Ureter (tissue), 1 donor: ENCODE measurements at places on chromosomes 5 and 9. TPM values are rescaled to one million over a fixed set of nuclear protein-coding genes. Genes with fewer than 3 reads are reported as not detected.

CCDC171 gene
- 4.5 TPM for total RNA-seq

STC2 gene
- 8.8 TPM for total RNA-seq

UBTD2 gene
- total RNA-seq: 14.6 TPM

ORM2 gene
- not detected for total RNA-seq

NR5A1 gene
- not detected for total RNA-seq

YTHDC2 gene
- 42.8 TPM for total RNA-seq

ANKRD55 gene
- total RNA-seq: 0.34 TPM

SAP30L gene
- 34.6 TPM for total RNA-seq

GRCh38 chr5:180669661-180670060 lies 20.3 kb upstream of the FLT4 start:
- DNase-seq: peak; percentile 36

- DNase-seq: no peak
Observed at GRCh38 chr9:86965636-86966395, 18.5 kb upstream of the GAS1 start.

GRCh38 chr9:134560654-134561053 lies 80.9 kb upstream of the COL5A1 start:
- DNase-seq: peak; percentile 5

DNA sequence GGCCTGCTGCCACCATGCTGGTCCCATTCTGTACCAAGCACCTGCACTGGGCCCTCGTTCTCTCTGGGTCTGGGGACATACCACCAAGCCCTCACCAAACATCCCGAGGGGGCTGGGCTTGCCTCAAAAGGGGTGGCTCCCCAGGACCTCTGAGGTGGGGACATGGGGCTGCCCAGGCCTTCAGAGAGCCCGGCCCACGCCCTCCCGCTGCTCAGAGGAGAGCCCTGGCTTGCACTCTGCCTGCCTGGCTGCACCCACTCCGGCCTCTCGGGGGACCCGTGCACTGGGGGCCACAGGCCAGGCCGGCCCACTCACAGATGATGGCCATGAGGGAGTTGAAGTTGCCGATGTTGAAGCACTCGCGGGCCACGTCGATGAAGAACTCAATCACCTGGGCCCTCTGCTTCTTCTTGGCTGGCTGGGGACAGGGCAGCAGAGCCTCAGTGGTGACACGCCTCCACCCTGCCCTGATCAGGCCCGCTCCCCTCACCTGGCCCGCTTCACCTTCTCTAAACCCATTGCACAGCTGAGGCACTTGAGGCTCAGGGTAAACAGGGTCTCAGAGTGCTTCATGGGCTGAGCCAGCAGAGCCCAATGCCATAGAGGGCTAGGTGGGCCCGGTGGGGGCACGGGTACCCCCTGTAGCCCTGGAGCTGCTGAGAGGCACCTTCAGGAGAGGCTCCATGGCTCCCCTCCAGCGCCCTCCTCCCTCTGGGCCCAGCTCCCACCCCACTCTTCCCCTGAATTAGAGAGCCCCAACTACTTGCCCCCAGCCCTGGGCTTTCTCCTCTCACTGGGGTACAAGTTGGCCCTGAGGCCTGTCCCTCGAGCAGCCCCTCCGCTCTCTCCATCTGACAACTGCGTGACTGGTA lies 47.7 kb upstream of the RNF130 start:
- DNase-seq: no peak

- peak; percentile 62 for DNase-seq
Observed at GRCh38 chr5:174693697-174694385, 30.5 kb upstream of the MSX2 start.

DNA sequence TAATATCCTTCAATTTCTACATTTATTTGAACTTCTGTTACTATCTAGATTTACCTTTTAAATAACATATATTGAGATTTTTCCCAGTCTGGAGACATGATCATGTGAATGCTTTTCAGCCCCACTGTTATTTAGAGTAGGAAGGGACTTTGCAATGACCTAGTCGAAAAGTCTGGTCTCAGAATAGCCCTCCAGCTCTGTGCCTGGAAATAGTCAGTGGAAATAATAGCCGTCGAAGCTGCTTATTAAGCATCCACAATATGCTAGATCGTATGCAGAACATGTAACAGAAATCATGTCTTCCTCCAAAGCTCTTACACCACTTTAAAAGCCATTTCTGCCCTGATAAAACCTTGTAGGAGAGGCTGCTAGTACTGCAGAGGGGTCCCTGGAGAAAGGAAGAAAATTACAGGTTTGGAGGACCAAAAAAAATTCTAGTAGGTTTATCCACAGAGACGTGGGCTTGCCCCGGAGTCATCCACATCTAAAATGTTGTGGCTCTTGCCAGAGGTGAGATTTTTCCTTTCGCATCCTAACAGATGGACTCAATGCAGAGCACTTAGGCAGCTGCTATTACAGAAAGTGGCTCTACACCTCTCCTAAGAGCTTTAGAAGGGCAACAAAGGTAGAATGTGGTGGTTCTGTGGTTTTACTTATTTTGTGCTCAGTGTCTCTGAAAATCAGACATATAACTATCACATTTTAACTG lies 2.5 kb upstream of the FGF1 start:
- no peak for DNase-seq

GRCh38 chr5:133309166-133309795 lies 257.5 kb downstream of the HSPA4 start:
- DNase-seq: no peak

- no peak for DNase-seq
Observed at GRCh38 chr5:134122530-134122929, 8.0 kb downstream of the TCF7 start.

- no peak for DNase-seq
Observed at GRCh38 chr9:113425072-113425471, 14.5 kb downstream of the C9orf43 start.

GRCh38 chr9:131165523-131165922 lies 40.1 kb downstream of the NUP214 start:
- DNase-seq: no peak

DNA sequence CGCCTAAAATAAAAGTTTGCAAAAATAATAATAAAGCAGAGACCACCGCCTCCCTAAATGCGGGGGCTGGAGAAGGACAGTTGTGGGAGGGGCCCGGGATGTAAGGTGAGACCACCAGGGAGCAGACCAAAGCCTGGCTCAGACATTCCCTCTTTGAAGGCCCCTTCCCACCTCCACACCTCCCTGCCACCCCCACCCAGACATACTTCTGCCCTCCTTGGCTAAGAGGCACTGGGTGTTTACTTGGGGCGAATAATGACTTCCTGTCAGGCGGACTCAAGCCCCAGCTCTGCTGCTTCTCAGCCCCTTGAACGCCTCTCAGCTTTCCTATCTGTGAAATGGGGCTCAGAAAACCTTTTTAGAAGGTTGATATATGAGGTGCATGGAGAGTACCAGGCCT lies 58.8 kb upstream of the GGTA1 start:
- DNase-seq: no peak
